Glomerular endothelial cell (primary cell): ENCODE measurements at places on chromosomes 2 and 18. TPM values are rescaled to one million over a fixed set of nuclear protein-coding genes. Genes with fewer than 3 reads are reported as not detected.

Gene COLEC11
- total RNA-seq, result 0.29 TPM in 1 of 2 replicates, not detected in the other

Gene VWA3B
- total RNA-seq, result not detected in 2 replicates

Gene EGR4
- not detected in 2 replicates for total RNA-seq

Gene EFHD1
- total RNA-seq, result 1.6 and 1.9 TPM in 2 replicates

Gene ARHGEF33
- total RNA-seq, result 0.18 and 0.19 TPM in 2 replicates

Gene HSPE1
- 120 and 146 TPM in 2 replicates for total RNA-seq

Gene EFEMP1
- 1,158 and 1,797 TPM in 2 replicates for total RNA-seq

Gene PPP1R1C
- 0.93 and 1.4 TPM in 2 replicates for total RNA-seq

Gene GULP1
- total RNA-seq, result 15.9 and 33.8 TPM in 2 replicates

Gene CCL20
- total RNA-seq, result 2.6 and 6.0 TPM in 2 replicates

Gene SULT1C4
- 13.7 and 20.2 TPM in 2 replicates for total RNA-seq

Gene TMBIM1
- 113 and 115 TPM in 2 replicates for total RNA-seq

Gene GPR39
- 0.29 and 1.2 TPM in 2 replicates for total RNA-seq

Gene LRP1B
- 0.05 TPM in 1 of 2 replicates, not detected in the other for total RNA-seq

Gene MATN3
- total RNA-seq, result 1.9 and 3.6 TPM in 2 replicates

Gene SCN7A
- total RNA-seq, result not detected in 2 replicates

Gene SPATA3
- total RNA-seq, result not detected in 2 replicates

Gene DNER
- total RNA-seq, result 5.4 and 13.4 TPM in 2 replicates

Gene CLIP4
- total RNA-seq, result 17.5 and 19.0 TPM in 2 replicates

Gene CCDC74B
- total RNA-seq, result 1.2 and 2.2 TPM in 2 replicates

Gene UGT1A9
- not detected in 2 replicates for total RNA-seq

Gene STAT4
- 0.44 and 2.8 TPM in 2 replicates for total RNA-seq

Gene QPCT
- 28.8 and 43.1 TPM in 2 replicates for total RNA-seq

Gene TRABD2A
- 1.3 and 4.5 TPM in 2 replicates for total RNA-seq

Gene STARD6
- not detected in 2 replicates for total RNA-seq

Gene COX5B
- 276 and 376 TPM in 2 replicates for total RNA-seq

Gene MALL
- 94.9 and 197 TPM in 2 replicates for total RNA-seq
